ENCODE measurements at places on chromosomes 6 and 20.

DNA sequence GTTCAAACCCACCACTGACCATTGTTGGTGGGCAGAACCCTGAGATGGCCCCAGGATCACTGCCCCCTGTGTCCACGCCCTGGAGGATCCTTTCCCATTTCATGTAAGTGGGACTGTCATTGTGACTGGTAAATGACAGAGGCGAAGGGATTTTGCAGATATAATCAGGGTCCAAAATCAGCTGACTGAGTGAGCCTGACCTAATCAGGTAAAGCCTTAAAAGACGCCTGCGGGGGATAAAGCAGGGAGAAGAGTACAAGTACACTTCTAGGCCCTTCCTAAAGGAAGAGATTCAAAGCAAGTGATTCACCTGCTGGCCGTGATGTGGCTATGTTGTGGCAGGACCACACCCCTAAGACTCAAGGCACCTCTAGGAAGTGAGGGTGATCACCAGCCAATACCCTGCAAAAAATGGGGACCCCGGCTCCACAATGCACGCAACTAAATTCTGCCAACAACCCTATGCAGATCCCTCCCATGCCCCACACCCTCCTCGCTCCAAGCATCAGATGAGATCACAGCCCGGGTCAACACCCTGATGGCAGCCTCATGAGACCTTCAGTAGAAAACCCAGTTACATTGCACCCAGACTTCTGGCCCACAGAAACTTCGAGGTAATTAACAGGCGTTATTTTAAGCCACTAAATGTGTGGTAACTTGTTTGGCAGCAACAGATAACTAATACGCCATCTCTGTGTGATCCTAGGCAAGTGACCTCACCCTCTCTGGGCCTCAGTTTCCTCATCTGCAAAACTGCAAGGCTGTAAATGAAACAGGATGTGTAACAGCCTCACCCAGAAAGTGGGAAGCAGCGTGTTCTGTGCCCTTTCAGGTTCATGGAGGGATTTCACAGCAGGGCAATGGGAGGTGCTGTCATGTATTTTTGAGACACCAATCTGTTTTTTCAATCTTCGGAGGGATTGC lies 11.3 kb downstream of the PREX1 start:
- no peak for DNase-seq

GRCh38 chr6:112957536-112957916 lies 610.4 kb downstream of the RFPL4B start:
- DNase-seq = no peak

DNA sequence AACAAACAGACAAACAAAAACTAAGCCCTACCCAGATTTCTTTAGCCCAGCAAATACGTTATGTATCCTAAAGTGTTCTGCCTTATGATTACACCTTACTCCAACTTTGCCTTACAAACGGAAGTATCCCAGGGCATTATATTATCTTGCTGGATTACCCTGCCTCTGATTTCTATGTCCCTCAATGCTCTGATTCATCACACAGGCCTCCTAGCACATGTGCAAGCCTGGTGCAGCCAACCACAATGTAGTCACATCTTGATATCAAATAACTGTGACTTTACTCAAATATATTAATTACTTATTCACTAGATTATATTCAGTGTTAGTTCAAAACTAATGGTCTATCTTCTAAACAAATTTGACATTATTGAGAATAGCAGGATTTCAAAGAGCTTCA lies 598.6 kb downstream of the TBC1D32 start:
- DNase-seq = no peak

GRCh38 chr6:13099771-13100170 lies 228.6 kb downstream of the TBC1D7 start:
- DNase-seq = no peak

DNA sequence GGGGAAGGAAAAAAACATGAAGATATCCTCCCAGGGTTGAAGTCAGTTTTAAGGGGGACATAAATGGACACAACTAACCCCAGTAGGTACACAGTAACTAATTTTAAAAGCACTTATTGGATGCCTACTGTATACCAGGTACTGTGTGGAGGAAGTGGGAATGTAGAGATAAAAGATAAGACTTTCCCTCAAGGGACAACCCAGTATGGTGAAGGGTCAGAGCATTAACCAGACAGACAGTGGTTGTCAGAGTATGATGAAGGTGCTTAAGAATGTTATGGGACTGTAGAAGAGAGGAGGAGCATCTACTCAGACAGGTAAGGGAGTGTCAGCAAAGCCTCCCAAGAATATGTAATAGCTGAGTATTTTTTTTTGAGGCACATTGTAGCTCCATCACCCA lies 906 bp downstream of the ABCF1 start:
- DNase-seq = no peak

GRCh38 chr6:26223228-26223627 lies 136.0 kb downstream of the HFE start:
- DNase-seq = no peak

DNA sequence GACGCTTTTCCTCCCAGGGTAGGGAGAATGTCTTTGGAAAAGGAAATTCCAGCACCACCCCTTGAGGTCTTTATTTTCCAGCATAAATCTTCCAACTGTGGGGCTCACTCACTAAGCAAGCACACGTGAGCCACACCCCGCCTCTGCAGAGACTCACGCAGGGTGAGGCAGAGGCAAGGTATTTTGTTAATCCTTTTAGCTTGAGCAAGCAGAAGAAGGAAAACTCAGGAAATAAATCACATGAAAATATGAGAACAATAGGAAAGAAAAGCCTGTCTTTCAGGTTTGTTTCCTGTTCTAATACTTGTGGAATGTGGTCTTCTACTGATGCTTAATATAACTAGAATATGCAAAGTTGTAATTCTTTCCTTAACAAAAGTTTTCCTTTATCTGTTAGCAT lies 4.1 kb upstream of the PHACTR2 start:
- no peak for DNase-seq

GRCh38 chr6:135163440-135163738 lies 17.7 kb upstream of the MYB start:
- DNase-seq = peak; percentile 44

GRCh38 chr6:135147637-135148592 lies 33.2 kb upstream of the MYB start:
- no peak for DNase-seq

DNA sequence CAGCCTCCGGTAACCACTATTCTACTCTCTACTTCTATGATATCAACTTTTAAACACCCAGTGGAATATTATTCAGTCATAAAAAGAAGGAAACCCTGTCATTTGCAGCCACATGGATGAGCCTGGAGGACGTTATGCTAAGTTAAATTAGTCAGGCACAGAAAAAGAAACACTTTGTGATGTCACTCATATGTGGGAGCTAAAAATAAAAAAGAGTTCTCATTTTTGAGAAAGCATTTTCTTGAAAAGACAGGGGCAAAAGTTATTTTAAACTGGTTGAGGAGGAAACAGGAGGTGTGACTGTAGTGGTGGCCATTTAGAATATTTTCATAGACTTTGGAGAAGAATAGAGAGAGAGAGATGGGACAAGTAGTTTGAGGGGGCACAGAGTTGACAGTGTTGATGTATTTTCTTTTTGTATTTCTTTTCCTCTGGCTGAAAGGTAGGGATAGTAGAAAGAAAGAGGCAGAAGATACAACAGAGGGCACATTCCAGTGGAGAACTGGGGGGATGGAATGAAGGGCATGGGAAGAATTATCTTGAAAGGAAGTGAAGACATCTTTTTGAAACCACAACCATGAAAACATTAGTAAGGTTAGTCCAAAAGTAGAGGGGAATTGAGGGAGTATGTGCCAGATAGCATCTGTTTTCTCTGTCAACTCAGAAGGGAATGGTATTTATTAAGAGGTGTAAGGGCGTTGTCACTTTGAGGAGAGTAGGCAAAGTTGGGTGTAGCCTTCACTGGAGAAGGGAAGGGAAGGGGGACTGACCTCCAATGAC lies 181.3 kb upstream of the GMDS start:
- DNase-seq = no peak

GRCh38 chr20:47551841-47552240 lies 50.2 kb downstream of the NCOA3 start:
- no peak for DNase-seq

DNA sequence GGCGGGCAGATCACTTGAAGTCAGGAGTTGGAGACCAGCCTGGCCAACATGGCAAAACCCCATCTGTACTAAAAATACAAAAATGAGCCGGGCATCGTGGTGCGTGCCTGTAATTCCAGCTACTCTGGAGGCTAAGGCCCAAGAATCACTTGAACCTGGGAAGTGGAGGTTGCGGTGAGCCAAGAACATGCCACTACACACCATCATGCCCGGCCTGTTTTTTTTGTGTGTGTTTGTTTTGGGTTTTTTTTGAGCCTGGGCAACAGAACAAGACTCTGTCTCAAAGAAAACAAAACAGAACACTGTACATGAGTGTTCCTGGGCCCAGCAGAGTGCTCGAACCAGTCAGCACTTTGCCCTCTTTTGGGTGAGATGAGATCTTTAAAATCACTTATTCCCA lies 159.1 kb downstream of the MTHFD1L start:
- DNase-seq = no peak

- DNase-seq = no peak
Observed at GRCh38 chr6:73182021-73182607, 43.2 kb downstream of the KHDC1L start.

- no peak for DNase-seq
Observed at GRCh38 chr6:31588871-31589650, 3.0 kb downstream of the LST1 start.

- no peak for DNase-seq
Observed at GRCh38 chr6:32843331-32843978, 392 bp downstream of the PSMB8 start.

GRCh38 chr6:132215805-132216204 lies 185.5 kb downstream of the MOXD1 start:
- no peak for DNase-seq

DNA sequence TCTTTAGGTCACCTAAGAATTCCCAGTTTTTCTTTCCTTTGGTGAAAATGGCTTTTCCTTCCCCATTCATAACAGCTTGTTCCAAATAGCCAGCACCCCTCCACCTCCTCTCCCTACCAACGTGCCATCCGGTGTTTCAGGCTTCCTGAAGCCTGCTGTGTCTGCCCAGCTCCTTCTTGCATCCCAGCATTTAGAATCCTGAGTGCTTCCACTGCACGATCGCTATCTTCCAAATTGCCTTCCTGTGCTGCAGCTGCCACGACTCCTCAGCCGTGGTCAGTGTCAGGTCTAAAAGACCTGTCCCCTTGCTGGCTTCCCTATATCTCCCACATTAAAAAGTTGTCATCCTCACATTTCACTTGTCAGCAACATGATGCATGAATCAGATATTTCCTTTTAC lies 550.3 kb upstream of the JARID2 start:
- DNase-seq = no peak

- DNase-seq = no peak
Observed at GRCh38 chr6:121435444-121436069, at the start of gene GJA1. TSS of gene GJA1 (plus strand) at chr6:121435646. CDS start at chr6:121446848, 11,202 bp downstream.

DNA sequence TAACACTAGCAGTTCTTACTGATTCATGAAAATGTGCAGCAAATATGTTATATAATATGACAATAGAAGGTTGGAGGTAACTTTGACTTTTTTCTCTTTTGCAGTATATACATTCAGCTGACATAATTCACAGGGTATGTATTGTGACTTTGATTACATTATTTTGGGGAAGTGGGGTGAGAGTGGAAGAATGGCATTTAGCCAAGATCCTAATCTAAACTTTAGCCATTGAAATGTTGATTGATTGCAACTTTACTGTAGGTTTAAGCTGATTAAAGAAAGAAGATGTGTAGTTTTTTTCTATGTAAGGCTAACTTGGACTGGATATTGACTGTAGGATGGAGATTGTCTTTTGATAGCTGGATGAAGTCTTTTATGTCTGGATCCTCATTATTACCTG lies 46.0 kb downstream of the MAPK14 start:
- no peak for DNase-seq

DNA sequence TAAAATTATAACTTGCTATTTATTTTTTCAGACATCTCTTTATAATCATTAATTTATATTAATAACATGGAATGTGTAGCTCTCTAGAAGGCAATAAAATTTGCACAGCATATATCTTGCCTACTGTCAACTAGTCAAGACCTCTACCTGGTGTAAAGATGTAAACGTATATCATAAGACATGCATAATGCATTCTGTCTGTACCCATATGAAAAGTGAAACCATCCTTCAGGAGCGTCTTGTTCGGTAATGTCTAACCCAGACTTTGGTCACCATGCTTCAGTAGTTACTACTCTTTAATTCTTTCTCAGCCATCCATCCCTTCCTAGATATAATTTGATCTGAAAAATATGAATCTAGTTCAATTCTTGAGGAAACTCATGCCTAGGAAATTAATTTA lies 21.0 kb downstream of the CEP43 start:
- no peak for DNase-seq

DNA sequence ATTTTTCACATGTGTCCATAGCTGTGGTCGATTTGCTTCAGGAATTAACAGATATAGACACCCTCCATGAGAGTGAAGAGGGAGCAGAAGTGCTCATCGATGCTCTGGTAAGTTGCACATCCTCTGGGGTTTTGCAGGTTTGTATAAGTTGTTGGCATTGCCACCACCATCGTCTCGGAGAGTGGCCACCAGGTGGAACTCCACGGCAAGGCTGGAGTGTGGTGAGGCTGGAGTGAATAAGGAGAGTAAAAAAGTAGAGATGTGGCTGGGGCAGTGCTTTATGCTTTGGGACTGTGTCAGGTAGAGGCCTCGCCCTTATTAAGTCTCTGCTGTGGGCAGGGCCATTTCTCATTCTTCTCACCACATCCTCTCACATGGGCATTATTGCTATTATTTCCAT lies 63.7 kb downstream of the CTNNBL1 start:
- DNase-seq = no peak

DNA sequence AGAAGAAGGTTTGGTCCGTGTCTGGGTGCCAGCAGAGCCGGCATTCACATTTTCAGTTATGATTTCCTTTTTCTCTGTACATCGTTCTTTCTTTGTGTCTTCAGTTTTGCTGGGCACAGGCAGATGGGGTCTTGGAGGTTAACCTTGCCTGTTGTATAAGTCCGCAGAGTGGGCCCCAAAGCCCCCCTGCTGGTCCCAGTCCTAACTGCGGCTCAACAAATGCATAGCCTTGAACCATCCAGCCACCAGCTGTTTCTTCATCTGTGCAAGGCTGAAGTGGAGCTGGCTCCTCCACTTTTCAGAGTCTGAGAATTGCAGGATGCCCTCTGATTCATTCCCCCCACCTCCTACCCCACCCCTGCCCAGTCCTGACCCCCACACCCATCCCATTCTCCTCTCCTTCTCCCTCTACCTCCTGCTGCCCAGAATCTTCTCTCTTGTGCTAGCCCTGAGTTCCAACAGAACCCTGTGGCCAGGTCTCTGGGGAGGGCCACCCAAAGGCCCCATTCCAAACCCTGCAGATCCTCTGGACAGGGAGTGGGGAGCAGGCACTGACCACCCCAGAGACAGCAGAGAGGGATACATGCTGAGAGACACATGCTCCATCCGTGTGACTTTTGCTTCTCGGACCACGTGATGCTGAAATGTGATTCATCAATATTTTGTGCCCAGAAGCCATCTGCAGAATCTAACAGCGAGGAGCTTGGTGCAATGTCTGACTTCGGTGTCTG lies 386.5 kb upstream of the SULF2 start:
- no peak for DNase-seq
